T follicular helper cell (primary cell): ENCODE measurements at places on chromosomes 3 and 15.

- peak; percentile 70 for DNase-seq
Observed at GRCh38 chr3:13884851-13885703, 5.2 kb upstream of the WNT7A start.

DNA sequence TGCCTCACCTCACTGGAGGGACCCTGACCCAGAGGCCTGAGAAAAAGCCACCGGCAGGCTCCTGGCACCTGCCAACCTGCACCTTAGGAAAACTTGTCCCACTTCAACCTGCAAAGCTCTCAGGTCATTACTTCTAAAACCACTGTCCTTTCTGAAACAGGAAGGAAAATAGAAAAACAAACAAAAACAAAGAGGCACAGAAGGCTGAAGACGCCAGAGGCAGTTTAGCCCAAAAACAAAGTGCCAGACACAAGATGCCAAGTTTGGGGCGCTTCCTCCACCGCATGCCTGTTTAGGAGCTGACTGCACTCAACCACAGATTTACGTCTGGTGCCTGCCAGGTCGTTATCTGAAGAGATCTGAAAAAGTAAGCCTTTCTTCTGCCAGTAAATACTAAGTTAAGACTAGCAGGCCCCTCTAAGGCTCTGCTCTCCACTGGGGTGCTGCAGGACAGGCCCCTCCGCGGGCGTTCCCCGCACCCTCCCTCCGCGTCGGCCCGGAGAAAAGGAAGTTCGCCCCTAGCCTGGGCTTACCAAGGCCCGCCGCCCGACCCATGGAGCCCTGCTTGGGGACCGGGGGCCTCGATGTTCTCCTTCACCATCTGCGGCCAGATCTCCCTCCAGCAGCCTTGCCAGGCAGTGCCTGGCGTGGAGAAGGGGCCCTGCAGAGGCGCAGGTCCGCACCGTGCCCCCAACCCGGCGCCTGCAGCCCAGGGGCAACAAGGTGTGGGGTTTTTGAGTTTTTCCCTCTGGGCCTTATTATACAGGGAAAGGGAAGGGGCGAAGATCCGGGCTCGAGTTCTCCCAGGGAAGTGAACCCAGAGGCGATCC lies 1.3 kb downstream of the GOLGA8A start:
- no peak for DNase-seq

- DNase-seq = no peak
Observed at GRCh38 chr3:78725703-78726246, 1042.0 kb downstream of the ROBO1 start.

- no peak for DNase-seq
Observed at GRCh38 chr3:32132121-32132520, 25.7 kb downstream of the GPD1L start.

- no peak for DNase-seq
Observed at GRCh38 chr3:2098398-2099027, at the start of gene CNTN4. CNTN4 (plus strand) TSS chr3:2098866.

- no peak for DNase-seq
Observed at GRCh38 chr3:51568996-51569395, 30.5 kb downstream of the RAD54L2 start.

- no peak for DNase-seq
Observed at GRCh38 chr3:188326968-188327367, 173.0 kb downstream of the LPP start.

DNA sequence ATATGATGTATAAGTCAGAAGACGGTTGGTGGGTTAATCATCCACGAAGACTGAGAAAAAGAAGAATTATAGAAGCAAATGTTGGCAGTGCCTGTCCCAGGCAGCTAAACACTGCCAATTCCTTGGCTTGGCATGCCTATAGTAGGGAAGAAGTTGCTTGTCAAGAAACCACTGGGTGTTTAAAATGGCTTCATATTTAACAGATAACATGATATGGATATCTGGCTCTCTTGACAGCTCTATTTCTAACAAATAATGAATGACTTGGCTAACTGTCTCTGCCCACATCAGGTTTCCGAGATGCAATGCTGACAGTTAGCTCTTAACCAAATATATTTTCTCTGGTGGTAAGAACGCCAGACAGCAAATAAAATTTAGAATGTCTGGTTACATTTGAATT lies 341.7 kb upstream of the KCNMB2 start:
- no peak for DNase-seq

GRCh38 chr3:12750223-12750622 lies 8.8 kb downstream of the TMEM40 start:
- DNase-seq = no peak

DNA sequence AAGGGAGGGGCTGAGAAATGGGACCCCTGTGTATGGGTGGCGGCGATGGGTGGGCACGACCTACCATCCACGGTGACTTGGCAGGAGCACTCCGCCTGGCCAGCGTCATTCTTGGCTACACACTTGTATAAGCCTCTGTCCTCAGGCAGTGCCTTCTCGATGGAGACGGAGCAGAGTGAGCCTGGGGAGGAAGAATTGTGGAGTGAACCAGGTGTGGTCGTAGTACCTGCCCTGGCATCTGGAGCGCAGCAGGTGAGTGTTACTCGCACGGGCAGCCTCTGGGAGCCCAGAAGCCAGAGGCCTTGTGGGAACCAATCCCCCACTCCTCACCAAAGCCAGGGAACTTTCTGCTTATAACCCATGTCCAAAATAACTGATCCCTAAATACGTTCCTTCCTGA lies 107.8 kb upstream of the HACD2 start:
- DNase-seq = no peak

GRCh38 chr3:181808053-181808452 lies 96.3 kb downstream of the SOX2 start:
- no peak for DNase-seq

DNA sequence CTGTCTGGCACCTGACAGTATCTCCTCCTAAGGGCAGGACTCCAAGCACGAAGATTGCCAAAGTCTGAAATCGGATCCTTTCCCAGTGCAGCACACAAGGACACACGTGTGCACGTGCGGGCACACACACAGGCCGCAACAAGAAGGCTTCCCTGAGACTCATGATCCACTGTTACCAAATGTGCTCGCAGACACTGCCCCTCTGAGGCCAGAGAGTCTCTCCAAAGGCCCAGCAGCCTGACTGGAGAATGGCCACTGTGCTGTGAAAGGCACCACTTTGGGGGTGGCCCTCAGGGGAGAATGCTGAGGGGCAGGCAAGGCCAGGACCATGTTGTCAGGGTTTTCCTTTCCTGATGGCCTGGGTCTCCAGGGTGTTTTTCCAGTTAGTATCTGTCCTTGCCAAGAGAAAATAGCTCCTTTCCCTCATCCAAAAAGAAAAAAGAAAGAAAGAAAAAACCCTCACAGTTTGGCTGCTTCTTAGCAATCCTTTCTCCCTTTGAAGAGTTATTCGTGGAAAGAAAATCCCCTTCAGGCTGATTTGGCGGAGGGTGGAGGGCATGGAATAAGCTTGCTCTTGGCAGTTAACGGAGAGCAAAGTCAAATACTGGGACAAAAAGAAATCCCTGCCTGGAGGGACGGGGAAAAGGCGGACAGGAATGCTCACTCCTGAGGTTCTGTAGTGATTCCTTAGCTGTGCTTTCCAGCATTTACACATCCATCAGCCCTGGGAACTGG lies 112.2 kb upstream of the ETV5 start:
- no peak for DNase-seq

DNA sequence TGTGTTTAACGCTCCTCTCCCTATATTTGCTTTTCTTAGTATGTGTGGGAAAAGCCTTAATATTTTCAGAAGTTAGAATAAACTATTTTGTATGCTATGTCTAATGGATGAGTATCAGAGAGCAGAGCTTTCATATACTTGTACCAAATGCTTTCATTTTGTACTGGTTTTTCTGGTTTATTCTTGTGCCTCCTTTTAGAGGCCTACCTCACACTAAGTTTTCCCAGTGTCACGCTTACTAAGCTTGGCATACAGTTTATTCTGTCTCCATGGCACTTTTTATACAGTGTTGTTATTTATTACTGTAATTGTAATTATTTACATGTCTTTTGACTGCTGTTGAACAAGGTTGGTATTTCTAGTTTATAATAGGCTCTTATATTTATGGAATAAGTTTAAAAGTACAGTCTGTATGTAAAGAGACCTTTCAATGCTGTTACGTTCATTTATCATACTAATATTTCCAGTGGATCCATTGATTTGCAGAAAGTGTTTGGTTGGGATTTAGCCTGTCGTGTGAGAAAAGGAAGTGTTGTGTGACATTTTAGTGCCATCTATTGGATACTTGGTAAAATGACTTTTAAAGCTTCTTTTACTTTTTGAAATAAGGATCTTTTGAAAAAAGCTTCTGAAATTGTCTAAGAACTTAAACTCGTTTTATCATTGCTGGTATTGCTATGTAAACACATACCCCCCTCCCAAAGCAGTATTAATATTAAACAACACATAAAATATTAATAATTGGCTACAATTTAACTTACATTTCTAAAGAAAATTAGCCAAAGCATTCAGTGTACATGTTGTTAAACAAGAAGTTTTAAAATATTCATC lies 5.2 kb upstream of the EBLN2 start:
- no peak for DNase-seq

DNA sequence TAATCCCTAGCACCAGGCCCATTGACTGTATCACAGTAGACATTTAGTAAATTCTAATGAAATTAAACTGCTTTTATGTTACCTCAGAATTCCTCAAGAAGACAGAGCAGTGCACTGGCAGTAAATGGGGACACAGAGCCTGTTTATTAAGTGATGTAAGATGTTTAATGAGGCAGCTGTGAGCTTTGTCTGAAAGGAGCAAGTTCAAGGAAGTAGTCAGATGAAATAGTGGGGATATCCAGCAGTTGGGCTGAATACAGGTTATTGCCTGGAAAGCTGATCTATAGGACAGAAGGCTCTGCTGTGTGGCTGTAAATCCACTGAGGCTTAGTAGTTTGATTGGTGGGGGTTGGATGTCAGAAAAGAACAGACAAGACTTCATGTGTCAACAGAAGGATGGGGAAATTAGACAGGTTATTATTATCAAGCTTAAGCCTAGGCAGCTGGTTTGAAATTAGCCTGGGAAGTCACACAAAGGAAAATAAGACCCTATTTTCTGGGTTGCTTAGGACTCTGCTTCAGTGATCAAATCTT lies 62.2 kb downstream of the PFN2 start:
- no peak for DNase-seq

DNA sequence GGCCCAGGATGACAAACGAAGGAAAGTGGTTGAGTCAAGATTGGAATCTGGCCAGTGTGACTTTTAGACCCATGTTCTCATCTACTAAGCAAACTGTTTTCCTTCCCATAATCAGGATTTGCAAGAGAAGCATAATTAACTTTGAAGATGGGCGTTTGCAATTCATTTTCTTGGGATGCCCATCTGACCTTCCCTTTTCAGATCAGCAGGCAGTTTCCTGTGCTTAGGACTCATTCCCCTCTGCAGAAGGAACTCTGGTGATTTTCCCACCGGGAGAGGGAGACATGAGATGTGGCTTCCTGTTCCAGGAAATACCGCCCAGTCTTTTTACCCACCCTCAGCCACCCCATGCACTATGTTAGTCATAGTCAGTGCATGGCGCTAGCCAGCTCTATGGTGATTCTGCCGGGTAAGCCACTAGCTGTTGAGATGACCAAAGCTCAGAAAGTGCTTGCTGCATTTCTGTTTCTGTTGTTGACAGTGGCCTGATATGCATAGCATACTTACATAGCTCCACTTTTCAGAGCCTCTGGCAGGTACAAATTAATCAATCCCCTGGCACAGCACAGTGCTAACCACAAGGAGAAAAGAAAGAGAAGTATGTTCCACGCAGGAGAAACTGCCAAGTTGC lies 129.4 kb downstream of the VGLL4 start:
- DNase-seq = no peak

DNA sequence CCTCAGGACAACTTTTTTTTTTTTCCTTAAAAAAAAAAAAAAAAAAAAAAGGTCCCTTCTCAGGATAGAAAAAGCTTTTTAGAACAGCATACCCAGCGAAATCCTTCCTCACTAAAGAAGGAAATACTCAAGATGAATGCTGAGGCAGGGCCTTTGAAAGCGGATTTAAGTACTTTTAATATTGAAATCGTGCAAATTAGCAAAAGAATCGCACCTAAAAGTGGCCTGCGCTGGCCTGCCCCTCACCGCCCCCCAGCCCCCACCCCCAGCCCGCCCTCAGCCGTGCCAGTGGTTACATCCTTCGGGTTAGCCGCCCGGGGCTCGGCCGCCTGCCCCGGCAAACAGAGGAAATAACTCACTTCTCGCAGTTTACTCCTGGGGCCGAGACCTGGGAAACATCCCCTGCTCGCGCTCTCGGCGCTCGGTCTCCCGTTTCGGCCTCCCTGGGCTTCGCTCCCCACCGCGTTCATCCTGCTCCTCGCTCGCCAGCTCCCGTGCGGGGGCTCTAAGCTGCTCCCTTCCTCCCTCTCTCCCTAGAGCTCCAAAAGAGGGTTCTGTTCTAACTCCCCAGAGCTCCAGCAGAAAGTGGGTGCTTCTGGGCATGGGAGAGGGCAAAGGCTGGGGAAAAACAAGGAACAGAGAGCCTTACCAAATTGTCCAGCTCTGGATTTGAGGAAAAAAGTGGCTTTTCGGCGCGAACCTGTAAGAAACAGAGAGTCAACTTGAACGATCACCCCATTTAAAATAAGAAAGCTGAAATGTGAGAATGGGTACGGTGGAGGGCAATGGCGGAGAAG lies 5.2 kb downstream of the MEIS2 start:
- DNase-seq = no peak

DNA sequence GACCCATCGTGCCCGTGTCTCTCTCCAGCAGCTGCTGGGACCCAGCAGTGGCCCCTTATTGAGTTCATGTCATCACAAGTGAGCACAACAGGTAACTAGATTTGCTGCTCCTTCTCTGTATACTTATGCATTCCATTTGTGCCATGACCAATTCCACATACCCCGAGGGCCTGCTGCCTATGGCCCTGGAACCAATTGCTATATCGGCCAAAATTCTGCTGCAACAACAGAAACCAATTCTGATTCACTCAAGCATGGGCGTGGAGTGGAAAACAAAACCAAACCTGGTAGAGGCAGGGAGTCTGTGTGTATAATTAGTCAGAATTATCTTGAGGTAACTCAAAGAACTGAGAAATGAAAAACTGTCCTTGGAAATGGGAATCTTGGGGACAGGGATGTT lies 516.6 kb downstream of the EPHB1 start:
- DNase-seq = no peak

DNA sequence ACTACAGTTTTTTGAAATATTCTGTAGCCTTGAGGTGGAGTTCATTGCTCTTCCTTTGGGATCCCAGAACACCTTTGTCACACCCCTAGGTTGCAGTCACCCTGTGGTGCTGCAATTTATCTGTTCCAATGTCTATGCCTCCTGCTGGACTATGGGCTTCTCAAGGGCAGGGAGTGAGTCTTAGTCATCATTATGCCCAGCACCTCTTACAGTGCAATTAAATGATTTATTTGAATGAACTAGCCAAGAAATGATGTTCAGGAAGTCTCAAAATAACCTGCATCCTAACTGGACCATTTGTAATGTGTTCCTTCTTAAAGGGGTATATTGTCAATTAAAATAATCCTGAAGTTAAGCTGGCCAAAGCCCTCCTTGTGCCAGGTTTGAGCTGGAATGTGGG lies 28.5 kb downstream of the SHC4 start:
- no peak for DNase-seq

DNA sequence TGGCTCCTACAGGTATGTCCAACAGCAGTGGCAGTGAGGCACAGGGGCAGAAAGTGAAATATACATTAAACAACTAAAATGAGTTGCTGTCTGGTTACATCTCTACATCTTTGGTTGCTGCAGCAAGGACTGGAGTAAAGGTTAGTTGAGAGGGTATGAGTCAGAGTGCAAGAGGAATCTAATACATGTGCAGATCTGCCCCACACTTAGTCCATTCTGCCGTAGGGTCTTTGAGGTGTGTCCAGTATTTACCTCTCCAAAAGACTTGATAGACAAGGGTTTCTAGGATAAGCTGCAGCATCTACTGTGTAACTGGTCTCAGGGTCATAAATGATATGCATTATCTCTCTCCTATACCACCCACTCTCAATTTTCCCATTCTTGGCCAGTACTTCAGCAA lies 6.2 kb upstream of the NEDD4 start:
- no peak for DNase-seq

- DNase-seq = no peak
Observed at GRCh38 chr3:169948559-169949448, 17.8 kb upstream of the SEC62 start.
